ENCODE measurements at places on chromosomes 6 and 20. TPM values are rescaled to one million over a fixed set of nuclear protein-coding genes. Genes with fewer than 3 reads are reported as not detected.

NKAPL gene
- not detected for total RNA-seq

THBD gene
- 0.82 TPM for total RNA-seq

PRR18 gene
- 0.31 TPM for total RNA-seq

ZKSCAN4 gene
- 6.8 TPM for total RNA-seq

TAF8 gene
- total RNA-seq: 36.5 TPM

PARD6B gene
- 52.2 TPM for total RNA-seq

LAMP5 gene
- total RNA-seq: 0.40 TPM

IPCEF1 gene
- total RNA-seq: 1.5 TPM

RFX6 gene
- total RNA-seq: 3.8 TPM

TP53TG5 gene
- not detected for total RNA-seq

GRCh38 chr20:63150911-63151531 lies 64.9 kb downstream of the YTHDF1 start:
- DNase-seq: no peak

DNA sequence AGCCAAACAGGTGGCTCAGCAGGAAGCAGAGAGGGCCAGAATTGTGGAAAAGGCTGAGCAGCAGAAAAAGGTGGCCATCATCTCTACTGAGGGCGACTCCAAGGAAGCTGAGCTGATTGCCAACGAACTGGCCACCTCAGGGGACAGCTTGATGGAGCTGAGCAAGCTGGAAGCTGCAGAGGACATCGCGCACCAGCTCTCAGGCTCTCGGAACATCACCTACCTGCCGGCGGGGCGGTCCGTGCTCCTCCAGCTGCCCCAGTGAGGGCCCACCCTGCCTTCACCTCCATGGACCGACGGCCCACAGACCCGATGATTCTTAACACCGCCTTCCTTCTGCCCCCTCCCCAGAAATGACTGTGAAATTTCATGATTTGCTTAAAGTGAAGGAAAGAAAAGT lies 17.8 kb upstream of the RAET1L start:
- no peak for DNase-seq

DNA sequence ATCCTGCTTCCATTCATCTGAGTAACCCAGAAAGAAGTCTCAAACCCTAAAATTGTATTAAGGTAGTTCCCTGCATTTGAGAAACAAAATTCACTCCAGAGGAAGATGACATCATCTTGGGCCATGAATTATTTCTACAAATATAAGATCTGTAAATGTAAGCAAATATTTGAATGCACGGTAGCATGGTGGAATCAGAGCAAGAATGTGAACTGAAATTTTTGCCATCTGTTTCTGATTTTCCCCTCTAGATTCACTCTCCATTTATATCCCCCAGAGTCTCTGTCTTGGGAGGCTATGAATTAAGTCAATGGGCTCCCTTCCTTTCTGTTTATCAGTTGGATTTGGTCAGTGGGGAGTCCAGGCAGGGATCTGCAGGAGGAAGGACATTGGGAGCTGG lies 5.8 kb upstream of the MAP3K5 start:
- DNase-seq: no peak

GRCh38 chr6:118530942-118531341 lies 17.2 kb upstream of the PLN start:
- no peak for DNase-seq

DNA sequence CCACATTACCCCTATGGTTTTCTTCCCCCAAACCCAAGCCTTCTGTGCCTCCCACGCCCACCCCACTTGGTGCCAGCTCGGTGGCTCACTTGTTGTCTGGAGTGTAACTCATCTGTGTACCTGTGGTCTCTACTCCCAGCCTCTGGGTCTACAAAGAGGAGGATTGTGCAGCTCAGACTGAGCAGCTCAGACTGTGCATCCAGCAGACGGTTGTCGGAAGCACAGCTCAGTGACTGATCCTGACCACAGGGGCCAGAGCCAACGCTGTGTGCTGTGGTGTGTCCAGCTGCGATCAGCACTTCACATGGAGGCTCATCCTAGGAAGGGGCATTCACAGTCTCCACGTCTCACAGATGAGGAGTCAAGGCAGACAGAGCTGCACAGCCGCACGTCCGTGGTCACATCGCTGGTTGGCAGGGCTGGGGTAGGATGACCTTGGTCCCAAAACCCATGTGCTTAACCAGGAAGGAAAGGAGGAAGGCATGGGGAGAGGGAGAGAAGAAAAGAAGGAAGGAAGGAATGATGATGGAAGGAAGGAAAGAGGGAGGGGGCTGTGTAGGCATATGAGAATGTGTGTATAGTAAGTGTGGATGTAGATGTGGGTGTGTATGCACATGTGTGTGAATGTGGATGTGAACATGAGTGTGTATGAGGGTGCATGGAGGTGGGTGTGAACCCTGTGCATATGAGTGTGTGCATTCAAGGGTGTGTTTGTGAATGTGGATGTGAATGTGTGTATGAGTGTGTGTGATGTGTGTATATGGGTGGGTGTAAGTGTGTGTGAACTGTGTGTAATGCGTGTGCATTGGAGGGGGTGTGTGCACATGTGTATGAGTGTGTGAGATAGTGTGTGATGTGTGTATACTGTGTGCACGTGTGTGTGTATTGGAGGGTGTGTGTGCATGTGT lies 28.2 kb upstream of the STX16 start:
- DNase-seq: no peak

DNA sequence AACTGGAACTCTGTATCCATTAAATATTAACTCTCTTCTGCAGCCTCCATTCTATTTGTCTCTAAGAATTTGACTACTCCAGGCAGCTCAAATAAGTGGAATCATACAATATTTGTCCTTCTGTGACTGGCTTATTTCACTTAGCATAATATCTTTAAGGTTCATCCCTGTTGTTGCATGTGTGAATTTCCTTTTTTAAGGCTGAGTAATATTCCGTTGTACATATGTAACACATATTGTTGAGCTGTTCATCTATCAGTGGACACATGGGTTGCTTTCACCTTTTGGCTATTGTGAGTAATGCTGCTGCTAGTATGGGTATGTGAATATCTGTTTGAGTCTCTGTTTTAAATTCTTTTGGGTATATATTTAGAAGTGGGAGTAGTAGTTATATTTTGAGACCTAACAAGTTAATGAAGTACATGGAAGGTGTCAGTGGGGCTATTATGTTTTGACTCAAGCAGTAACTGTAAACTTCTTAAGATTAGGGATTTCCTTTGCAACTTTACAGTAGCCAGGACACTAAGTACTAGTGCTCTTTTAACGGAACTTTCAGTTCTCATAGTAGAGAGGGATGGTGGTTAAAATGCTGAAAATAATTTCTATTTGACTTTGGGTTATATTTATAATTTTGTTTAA lies 29.7 kb upstream of the TMEM217 start:
- DNase-seq: no peak

- DNase-seq: no peak
Observed at GRCh38 chr6:168133168-168133561, 54.2 kb upstream of the FRMD1 start.

GRCh38 chr6:18328070-18328469 lies 59.1 kb upstream of the RNF144B start:
- DNase-seq: no peak

GRCh38 chr6:168838037-168838399 lies 397.0 kb downstream of the SMOC2 start:
- DNase-seq: no peak

GRCh38 chr6:137976430-137976829 lies 109.4 kb downstream of the TNFAIP3 start:
- DNase-seq: no peak

GRCh38 chr20:36202891-36203338 lies 33.4 kb upstream of the AAR2 start:
- peak; percentile 84 for DNase-seq

DNA sequence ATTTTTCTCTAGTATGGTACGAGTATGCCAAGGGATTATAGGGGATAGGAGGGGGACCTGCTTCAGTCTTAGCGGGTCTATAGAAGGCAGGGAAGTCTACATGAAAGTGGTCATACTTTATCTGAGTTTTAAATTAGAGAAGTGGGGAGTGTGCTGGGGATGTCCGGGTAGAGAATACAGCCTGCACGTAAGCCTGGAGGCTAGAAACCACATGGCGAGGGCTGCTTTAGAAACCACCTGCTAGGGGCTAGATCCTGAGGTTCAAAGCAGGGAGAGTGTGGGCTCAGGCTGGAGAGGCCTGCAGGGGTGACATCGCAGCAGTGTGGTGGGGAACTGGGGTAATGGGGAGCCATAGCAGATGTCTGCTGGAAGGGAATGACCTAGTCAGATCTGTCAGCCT lies 85.2 kb downstream of the VEGFA start:
- no peak for DNase-seq

- no peak for DNase-seq
Observed at GRCh38 chr6:18680842-18681241, 293.7 kb downstream of the RNF144B start.

DNA sequence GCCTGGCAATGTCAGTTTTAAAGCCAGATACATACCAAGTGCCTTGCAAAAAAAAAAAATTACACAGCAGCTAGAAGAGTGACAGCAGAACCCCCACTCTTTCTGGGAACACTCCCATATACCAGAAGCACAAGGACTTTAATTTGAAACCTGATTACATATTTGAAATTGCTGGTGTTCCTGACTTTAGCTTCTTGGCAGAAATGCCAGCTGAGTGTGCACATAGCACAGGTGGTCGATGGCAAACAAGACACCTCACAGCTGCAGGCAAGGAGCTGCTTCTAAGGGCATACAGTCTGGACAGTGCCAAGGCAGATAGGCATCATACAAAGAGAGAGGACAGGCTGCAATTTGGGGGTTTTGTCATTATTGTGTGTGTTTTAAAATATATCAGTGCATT lies 150.7 kb upstream of the SGK1 start:
- DNase-seq: no peak

DNA sequence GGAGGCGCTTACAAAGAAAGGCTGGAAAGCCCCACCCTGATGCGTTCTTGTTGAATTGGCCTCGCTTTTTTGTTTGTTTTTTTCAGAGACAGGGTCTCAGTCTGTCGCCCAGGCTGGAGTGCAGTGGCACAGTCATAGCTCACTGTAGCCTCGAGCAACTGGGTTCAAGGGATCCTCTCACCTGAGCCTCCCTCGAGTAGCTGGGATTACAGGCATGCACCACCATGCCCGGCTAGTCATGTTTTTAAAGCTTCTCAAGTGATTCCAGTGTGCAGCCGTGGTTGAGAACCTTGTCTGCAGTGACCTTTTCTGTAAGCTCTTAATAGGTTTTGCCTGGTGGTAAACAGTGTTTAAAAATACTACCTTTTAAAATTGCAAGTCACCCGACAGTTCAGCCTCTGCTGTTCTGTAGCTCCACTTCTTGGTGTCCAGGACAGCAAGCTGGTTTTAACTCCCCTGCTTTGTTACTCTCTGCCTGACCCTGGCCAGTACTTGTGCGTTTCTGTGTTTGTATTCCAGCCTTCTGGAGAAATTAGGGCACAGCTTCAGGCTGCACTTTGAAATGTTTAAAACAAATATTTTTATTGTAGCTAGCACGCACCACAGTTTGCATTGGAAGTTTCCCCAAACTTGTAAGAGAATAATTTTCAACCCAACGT lies 54.4 kb downstream of the KDM1B start:
- no peak for DNase-seq

DNA sequence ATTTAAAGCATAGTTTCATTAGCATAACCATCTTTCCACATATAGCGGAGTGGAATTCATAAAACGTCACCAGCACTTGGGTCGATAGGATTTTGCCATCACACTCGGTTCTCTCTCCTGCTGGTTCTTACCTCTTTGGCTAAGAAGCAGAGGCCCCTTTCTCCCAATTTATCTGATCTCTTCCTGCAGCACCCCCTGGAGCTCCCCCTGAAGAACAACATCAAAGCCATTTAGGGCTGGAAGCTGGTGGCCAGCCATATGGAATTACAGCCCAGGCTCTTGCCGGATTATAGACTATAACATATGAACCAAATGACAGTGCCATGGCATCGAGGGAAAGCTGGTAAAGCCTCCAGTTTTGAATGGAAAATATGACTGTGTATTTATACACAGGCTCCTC lies 6.4 kb upstream of the KIF6 start:
- DNase-seq: no peak

GRCh38 chr6:11459079-11459610 lies 78.4 kb upstream of the TMEM170B start:
- no peak for DNase-seq

GRCh38 chr20:10625641-10626040 lies 48.2 kb downstream of the JAG1 start:
- no peak for DNase-seq

DNA sequence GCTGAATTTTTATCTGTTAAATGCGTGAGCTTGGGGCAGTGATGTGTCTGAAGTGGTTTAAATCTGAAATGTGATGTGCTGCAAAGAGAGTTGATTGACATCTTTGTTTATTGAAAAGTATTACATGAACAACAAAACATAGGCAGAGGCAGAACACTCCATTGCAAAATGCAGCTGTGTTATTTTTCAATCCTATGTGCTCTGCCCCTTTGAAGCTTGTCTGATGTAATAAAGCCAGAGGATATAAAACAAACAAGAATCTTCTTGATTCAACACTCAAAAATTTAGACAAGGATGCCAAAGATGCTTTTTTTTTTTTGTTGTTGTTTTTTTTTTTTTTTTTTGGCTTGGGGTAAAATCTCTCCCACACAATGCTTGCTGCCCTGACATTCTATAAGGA lies 482.4 kb upstream of the MMS22L start:
- no peak for DNase-seq

- DNase-seq: no peak
Observed at GRCh38 chr6:137353842-137354397, 134.7 kb upstream of the IFNGR1 start.

GRCh38 chr6:5610640-5611039 lies 349.3 kb downstream of the FARS2 start:
- no peak for DNase-seq

Data from mesothelial cell of epicardium (in vitro differentiated cells).